ENCODE measurements at places on chromosomes 11 and 22. TPM values are rescaled to one million over a fixed set of nuclear protein-coding genes. Genes with fewer than 3 reads are reported as not detected.

OTOG gene
- total RNA-seq: not detected

TMEM191C gene
- 0.99 TPM for total RNA-seq

POTEH gene
- not detected for total RNA-seq

SLC22A8 gene
- total RNA-seq: not detected

MUC2 gene
- total RNA-seq: not detected

OR9G4 gene
- not detected for total RNA-seq

CCDC157 gene
- total RNA-seq: 3.3 TPM

OR52N4 gene
- 0.21 TPM for total RNA-seq

KLHDC7B gene
- total RNA-seq: 5.9 TPM

GALNT18 gene
- 3.6 TPM for total RNA-seq
